SK-N-DZ (cell line): ENCODE measurements at places on chromosomes 1 and 21.

DNA sequence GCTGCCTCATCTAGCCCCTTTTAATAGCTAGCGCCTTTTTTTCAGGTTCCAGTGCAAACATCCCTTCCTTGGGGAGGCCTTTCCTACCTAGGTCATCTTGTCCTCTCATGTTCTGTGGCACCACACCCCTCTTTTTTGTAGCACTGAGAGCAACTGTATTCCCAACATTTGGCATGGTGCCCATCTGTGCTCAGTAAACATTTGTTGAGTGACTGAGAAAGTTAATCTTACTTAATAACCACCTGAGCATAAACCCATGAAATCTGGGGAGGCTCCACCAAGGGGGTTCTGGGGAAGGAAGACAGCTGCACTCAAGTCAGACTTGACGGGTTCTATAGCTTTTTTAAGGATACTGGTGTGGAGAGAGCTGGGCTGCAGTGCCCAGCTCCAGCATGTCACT, 90.0 kb downstream of the NOS1AP start:
- no peak for DNase-seq

GRCh38 chr21:36183144-36183795, 26.6 kb downstream of the DOP1B start:
- no peak for DNase-seq

DNA sequence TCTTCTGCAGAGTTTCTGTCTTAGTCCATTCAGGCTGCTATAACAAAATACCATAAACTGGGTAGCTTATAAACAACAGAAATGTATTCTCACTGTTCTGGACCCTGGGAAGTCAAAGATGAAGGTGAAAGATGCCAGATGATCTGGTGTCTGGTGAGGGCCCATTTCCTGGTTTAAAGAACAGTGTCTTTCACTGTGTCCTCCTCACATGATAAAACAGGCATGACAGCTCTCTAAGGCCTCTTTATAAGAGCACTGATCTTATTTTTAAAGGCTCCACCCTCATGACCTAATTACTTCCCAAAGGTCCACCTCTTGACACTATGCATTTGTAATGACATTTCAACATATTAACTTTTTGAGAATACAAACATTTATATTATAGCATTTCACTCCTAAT, 250.2 kb upstream of the ZRANB2 start:
- DNase-seq = no peak

- DNase-seq = no peak
These were observed 93.2 kb upstream of the AJAP1 start for GRCh38 chr1:4561205-4561604.

GRCh38 chr1:149888999-149889289, 10.4 kb upstream of the BOLA1 start:
- DNase-seq = no peak
